Right forelimb (tissue), 1 donor: ENCODE measurements at places on chromosomes 7 and 10.

- DNase-seq, result no peak
These were observed 77.8 kb upstream of the SH2B2 start for GRCh38 chr7:102208826-102209225.

DNA sequence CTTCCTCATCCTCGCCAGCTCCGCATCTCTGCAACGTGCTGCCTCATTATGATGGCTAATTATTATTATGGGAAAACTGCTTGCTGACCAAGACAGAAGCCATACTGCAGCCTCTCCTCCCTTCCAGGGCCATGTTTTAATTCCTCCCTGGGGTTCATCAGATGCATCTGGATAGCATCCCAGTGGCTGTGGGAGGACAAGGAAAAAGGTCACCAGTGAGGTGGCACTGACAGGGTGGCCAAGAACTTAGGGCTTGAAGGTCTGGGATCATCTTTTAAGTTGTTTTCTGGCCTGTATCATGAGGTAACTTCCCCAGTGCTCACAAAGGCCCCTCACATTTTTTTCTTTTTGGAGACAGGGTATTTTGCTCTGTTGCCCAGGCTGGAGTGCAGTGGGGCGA lies 39.6 kb downstream of the KCNH2 start:
- no peak for DNase-seq

- no peak for DNase-seq
These were observed 70.4 kb upstream of the ITPRID1 start for GRCh38 chr7:31443457-31443856.

GRCh38 chr7:92135052-92135889 lies 994 bp upstream of the CYP51A1 start:
- no peak for DNase-seq

DNA sequence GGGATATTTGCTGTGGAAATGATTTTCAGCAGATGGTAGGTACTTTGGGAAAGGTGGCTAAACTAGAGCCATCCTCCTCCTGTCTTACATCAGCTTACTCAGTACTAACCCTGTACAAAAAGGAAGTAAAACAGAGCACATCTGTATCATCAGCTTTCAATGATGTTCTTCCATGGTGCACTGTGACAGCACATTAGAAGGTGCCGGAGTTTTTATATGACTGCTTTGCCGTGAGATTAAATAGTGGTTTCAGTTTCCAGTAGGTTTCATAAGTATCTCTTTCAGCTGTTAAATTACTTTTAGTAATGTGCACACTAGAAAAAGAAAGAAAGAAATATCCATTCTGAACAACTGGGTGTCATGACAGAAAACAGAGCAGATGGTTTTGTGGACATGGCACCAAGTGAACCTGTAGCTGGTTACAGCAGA lies 86.5 kb downstream of the ARID5B start:
- DNase-seq, result no peak

GRCh38 chr10:7558036-7558435 lies 108.7 kb downstream of the ITIH5 start:
- DNase-seq, result no peak

GRCh38 chr7:92916770-92917224 lies 80.4 kb upstream of the CDK6 start:
- DNase-seq, result peak; percentile 42

DNA sequence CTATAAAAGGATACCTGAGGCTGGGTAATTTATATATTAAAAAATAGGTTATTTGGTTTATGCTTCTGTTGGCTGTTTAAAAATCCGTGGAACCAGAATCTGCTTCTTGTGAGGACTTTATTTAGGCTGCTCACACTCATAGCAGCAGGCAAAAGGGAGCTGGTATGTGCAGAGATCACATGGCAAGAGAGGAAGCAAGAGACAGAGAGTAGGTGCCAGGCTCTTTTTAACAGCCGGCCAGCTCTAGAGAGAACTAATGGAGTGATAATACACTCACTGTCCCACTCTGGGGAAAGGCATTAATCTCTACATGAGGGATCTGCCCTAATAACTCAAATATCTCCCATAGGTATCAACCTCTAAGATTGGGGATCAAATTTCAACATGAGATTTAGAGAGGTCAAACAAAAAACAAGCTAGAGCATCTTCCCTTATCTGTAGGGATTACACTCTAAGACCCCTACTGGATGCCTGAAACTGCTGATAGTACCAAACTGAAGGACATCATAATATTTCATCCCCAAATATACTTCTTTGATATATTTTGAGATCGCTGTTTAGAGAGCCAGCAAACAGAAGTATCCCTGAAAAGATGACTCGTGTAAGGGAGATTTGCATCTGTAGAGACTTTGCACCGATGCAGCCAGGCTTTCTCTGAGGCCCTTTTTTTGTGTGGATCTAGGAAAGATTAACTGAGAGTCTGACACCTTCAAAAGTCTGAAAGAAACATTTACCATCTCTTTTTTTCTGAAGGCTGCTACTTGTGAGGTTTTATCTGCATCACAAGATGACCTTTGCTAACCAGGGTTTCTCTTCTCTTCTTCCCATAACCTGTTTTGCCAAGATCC lies 717.0 kb upstream of the MBL2 start:
- DNase-seq, result no peak

GRCh38 chr10:74081192-74081803 lies 69.3 kb downstream of the AP3M1 start:
- peak; percentile 50 for DNase-seq

DNA sequence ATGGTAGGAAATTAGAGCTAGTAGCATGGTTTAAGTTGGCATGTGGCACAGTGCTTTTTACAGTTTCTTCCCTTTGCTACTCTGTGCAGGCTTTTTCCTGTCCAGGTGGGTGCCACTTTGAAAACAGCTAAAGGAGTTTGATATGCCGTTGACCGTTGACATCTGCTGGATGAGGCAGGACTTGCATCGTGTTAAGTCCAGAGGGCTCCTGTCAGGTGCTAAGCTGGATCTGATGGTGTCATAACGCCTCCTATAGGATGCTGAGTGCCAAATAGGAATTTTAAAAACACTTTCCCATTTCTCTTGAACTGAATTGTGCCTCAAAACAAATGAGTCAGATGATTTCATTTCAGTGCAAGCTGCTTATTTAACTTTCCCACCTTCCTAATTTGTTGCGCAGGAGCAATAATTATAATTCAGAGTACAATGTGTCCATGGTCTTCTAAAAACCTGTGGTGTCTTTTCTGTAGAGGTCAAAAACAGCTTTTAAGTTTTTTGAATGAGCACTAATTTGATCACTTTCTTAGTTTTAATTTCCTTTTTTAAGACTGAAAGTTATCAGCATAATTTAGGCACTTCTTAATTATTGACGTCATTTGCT lies 178.3 kb downstream of the CDCA7L start:
- no peak for DNase-seq

DNA sequence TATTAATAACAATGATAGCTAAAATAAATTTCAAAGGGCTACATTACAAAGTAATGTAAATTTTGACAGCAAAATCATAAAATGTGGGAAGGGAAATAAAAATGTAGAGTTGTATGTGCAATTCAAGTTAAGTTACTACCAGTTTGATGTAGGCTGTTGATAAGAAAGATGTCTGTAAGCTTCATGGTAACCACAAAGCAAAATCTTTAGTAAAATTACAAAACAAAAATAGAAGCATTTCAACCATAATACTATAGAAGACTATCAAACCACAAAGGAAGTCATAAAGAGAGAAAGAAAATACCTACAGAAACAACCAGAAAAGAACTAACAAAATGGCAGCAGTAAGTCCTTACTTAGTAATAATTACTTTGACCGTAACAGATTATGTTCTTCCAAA lies 99.1 kb downstream of the C7orf25 start:
- DNase-seq, result no peak

GRCh38 chr7:9945857-9946256 lies 1027.8 kb upstream of the PHF14 start:
- DNase-seq, result no peak
